ENCODE measurements at places on chromosomes 11 and 22.

GRCh38 chr11:80849253-80849652 is 1408.4 kb upstream of the TENM4 start:
- DNase-seq, result no peak
- no peaks in the 10 kb centered on the region for H3K27me3 ChIP-seq
- H3K4me3 ChIP-seq, result no peak overlapping the region
- H3K27ac ChIP-seq, result no peak overlapping the region
- peaks cover 2% of the 10 kb centered on the region for H3K36me3 ChIP-seq
- H3K4me1 ChIP-seq, result no peaks in the 10 kb centered on the region

GRCh38 chr11:1224491-1225385 is 1.9 kb downstream of the MUC5B start:
- H3K27ac ChIP-seq, result no peak overlapping the region
- H3K36me3 ChIP-seq, result no peaks in the 10 kb centered on the region
- H3K4me3 ChIP-seq, result no peak overlapping the region
- no peak for DNase-seq

GRCh38 chr11:9765320-9766101 is 101.6 kb downstream of the SWAP70 start:
- no peaks in the 10 kb centered on the region for H3K27me3 ChIP-seq
- H3K4me3 ChIP-seq, result no peak overlapping the region

DNA sequence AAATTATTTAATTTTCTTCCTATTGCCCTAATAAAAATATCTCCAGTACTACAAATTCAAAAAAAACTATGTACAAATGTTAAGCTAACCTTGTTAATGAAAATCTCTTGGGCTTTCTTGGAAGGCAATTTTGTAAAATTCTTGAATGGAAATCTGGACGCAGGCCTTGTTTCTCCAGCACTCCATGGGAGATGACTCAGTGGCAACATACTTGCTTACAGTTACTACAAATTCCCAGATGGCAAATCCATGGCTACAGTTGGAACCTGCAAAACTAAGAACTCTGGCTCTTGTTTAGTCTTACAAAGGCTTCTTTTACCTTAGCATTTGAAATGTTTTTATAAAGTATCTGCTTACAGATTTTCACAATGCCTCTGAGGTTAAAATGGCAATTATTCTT is 725.2 kb downstream of the DLG2 start:
- no peaks in the 10 kb centered on the region for H3K27me3 ChIP-seq
- H3K4me1 ChIP-seq, result no peaks in the 10 kb centered on the region
- DNase-seq, result no peak
- no peak overlapping the region for H3K4me3 ChIP-seq

GRCh38 chr11:113351480-113351879 is 36.1 kb upstream of the ANKK1 start:
- H3K27me3 ChIP-seq, result no peaks in the 10 kb centered on the region
- DNase-seq, result no peak
- H3K4me1 ChIP-seq, result no peaks in the 10 kb centered on the region
- no peak overlapping the region for H3K4me3 ChIP-seq
- H3K27ac ChIP-seq, result no peak overlapping the region
- H3K36me3 ChIP-seq, result peaks cover 27% of the 10 kb centered on the region

DNA sequence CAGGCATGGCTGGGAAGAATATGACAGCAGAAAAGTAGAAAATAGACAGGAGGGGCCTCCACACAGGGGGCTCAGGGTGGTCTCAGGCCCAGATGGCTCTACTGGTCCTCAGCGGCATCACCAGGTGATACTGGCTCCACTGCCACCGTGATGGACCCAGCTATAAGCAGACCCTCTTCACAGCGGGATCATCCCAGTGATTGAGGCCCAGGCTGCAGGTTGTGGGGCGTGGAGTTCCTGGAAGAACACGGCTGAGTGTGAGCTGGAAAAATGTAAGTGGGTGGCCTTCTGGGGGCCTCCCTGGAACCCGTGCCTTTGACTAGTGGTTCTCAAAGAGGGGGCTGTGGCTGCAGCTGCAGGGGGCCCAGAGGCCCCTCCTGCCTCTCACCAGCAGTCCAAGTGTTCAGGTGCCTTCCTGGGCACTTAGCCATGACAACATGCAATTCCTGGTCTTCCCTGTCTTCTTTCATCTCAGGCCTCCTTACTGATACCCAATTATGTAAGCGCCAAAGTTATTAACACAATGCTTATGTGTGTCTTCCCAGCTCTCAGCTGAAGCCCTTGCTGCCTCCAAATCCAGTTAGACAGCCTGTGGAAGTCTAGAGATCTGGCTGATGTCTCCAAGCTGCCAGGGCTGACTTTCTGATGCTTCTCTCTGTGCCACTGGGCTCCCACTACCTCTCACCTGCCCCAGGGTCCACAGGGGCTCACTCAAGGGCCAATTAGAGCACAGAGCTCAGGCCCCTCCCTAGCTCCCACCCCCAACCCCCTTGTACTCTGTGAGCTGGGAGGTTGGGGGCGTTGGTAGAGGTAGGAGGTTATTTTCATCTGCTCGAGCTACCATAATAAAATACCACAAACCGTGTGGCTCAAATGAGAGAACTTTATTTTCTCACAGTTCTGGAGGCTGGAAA is 110.1 kb upstream of the LMO1 start:
- H3K4me1 ChIP-seq, result no peaks in the 10 kb centered on the region
- H3K36me3 ChIP-seq, result no peaks in the 10 kb centered on the region
- no peak overlapping the region for H3K27ac ChIP-seq
- no peak for DNase-seq
- no peak overlapping the region for H3K4me3 ChIP-seq

DNA sequence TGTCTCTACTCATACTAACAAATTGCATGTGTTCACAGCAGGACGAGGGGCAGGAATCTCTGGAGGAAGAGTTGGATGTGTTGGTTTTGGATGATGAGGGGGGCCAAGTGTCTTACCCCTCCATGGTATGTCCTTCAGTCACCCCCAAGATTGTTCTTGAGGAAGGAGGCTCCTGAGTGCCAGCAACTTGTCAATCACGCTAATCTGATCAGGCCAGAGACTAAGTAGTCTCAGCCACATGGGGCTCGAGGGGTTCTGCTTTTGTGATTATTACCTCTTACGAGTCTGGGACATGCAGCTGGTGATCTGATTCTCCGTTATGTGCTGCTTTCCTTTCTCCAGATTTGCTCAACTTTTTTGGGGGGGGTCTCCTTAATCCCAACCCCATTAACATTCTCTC is 54.3 kb downstream of the CTNND1 start:
- no peak for DNase-seq
- peak overlapping the region; percentile 18 for H3K27ac ChIP-seq
- peak overlapping the region; percentile 13 for H3K4me3 ChIP-seq

DNA sequence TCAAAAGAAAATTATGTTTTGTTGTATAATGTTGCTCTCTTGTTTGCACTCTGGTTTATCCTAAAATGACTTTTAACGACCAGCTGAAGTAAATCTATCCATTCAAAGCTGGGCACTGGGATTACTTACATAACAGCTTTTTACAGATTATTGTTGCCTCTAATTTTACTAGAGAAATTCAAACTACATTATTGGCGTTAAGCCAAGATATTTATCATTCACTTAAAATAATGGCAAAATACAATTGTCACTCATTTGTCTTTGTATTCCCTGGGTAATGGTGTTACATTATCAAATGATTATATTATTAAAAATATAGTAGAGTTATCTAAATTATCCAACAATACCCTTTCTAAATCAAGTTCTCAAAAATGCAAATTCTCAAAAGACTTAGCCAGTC is 30.3 kb downstream of the DLG2 start:
- DNase-seq, result no peak
- H3K36me3 ChIP-seq, result no peaks in the 10 kb centered on the region

- no peak overlapping the region for H3K4me3 ChIP-seq
- H3K36me3 ChIP-seq, result peaks cover 7% of the 10 kb centered on the region
- no peaks in the 10 kb centered on the region for H3K4me1 ChIP-seq
- no peak overlapping the region for H3K27ac ChIP-seq
- H3K27me3 ChIP-seq, result no peaks in the 10 kb centered on the region
These were observed 13.6 kb upstream of the TMEM216 start for GRCh38 chr11:61378713-61379313.

DNA sequence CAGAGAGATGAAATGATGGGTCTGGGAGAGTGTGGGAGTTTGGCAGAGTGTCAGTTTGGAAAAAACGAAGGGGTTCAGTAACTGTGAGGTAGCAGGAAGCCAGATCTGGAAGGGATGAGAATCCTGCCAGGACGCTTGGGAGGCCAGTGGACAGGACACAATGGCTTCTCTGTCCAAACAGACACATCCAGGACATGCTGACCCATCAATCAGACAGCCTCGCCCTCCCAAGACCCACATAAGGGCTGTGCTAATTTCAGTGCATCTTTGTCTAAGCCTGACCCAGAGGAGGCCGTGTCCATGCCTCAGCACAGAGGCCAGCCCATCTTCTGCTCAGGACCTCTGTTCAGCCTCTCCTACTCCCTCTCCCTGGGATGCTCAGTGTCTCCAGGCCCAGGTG is 576.5 kb upstream of the B3GAT1 start:
- H3K27me3 ChIP-seq, result peaks cover 17% of the 10 kb centered on the region
- H3K4me1 ChIP-seq, result no peaks in the 10 kb centered on the region
- no peak overlapping the region for H3K27ac ChIP-seq
- no peaks in the 10 kb centered on the region for H3K36me3 ChIP-seq

DNA sequence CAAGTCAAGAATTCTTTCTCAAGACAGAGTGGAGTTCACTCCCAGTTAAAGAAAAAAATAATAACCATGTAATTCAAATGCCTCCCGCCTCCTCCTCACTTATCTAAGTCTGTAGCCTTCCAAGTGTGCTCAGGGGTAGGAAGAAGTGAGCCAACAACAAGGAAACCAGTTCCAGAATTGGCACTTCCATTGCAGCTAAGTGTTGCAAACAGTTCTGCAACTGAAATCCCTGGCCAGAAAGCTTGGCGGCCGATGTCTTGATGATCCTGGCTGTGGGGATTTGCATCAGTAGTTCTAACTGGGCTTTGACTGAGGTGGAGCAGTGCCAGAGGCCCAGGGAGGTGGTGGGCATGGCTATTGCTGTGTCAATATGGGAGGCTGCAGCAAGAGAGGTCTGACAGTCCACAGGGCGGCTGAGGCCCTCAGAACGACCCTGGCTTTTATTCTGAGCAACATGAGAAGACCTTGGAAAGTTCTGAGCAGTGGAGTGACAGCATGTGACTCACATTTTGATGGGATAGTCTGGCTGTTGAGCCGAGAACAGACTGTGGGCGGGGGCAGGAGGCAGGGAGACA is 19.2 kb downstream of the DHCR7 start:
- no peaks in the 10 kb centered on the region for H3K36me3 ChIP-seq
- no peak overlapping the region for H3K27ac ChIP-seq
- H3K4me1 ChIP-seq, result peaks cover 12% of the 10 kb centered on the region
- H3K27me3 ChIP-seq, result no peaks in the 10 kb centered on the region
- no peak for DNase-seq

GRCh38 chr22:46060292-46061123 is 83.5 kb upstream of the WNT7B start:
- H3K27ac ChIP-seq, result no peak overlapping the region
- peaks cover 32% of the 10 kb centered on the region for H3K4me1 ChIP-seq
- no peak overlapping the region for H3K4me3 ChIP-seq
- DNase-seq, result no peak

DNA sequence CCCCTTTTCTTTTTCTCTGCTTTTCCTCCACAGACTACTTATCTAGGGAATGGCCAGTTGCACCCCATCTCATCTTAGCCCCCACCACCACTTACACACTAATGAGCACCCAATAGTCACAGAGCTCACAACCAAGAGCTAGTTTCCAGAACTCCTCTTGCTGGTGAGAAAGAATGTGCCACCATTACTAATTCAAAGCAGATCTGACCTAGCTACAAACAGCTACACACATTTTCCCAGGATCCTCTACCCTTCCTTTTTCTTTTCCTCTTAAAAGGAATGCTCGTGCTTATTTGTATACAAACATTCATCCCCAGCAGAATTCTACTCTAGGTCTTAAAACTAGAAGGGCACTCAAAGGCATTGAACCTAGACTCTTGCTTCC is 136.8 kb downstream of the CD44 start:
- no peak overlapping the region for H3K4me3 ChIP-seq
- H3K27ac ChIP-seq, result no peak overlapping the region
- peaks cover 56% of the 10 kb centered on the region for H3K4me1 ChIP-seq
- peaks cover 2% of the 10 kb centered on the region for H3K36me3 ChIP-seq

DNA sequence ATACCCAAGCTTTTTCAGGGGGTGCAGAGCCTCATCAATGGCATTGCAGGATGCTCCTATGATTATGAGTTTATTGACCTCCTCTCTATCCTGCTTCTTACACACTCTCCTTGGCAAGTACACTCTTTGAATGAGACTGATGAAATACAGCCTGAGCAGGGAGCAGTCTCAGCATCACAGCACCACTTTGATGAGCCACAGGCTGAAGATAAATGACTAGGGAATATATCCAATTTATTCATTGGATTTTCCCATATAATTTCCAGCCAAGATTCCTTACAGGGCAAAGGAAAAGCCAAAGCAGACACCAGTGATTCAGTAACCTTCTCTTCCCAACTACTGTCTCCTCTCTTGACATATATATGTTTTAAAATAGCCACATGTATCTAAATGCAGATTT is 79.2 kb downstream of the CASP12 start:
- H3K4me3 ChIP-seq, result no peak overlapping the region
- no peaks in the 10 kb centered on the region for H3K27me3 ChIP-seq
- peaks cover 6% of the 10 kb centered on the region for H3K4me1 ChIP-seq
- H3K36me3 ChIP-seq, result no peaks in the 10 kb centered on the region

DNA sequence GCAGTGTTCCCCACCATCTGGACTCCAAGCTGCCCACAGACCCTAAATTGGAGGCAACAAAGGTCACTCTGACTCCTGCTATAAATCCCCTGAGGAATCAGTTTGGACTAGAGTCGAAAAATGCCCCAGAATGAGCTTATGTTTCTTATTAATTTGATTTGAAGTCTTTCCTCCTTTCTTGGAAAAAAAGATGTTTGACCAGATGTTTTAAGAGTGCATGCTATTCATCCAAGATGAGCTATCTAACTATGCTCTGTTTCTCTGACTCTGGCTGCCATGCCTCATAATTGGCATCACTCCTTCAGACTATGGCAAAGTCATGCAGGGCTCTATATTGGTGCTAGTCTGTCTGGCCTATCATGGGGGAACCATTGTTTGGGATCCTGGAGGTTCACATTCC is 174.0 kb downstream of the SPON1 start:
- DNase-seq, result no peak
- H3K27me3 ChIP-seq, result no peaks in the 10 kb centered on the region
- H3K27ac ChIP-seq, result no peak overlapping the region
- H3K36me3 ChIP-seq, result no peaks in the 10 kb centered on the region

GRCh38 chr11:59659981-59660380 is 8.9 kb downstream of the PATL1 start:
- no peak overlapping the region for H3K4me3 ChIP-seq
- peaks cover 47% of the 10 kb centered on the region for H3K36me3 ChIP-seq

GRCh38 chr11:108135845-108136544 is 14.6 kb downstream of the ACAT1 start:
- H3K4me3 ChIP-seq, result no peak overlapping the region
- peaks cover 25% of the 10 kb centered on the region for H3K4me1 ChIP-seq

- H3K4me3 ChIP-seq, result no peak overlapping the region
- H3K27me3 ChIP-seq, result peaks cover 8% of the 10 kb centered on the region
- DNase-seq, result no peak
These were observed 41.7 kb downstream of the CCDC83 start for GRCh38 chr11:85896876-85897275.

DNA sequence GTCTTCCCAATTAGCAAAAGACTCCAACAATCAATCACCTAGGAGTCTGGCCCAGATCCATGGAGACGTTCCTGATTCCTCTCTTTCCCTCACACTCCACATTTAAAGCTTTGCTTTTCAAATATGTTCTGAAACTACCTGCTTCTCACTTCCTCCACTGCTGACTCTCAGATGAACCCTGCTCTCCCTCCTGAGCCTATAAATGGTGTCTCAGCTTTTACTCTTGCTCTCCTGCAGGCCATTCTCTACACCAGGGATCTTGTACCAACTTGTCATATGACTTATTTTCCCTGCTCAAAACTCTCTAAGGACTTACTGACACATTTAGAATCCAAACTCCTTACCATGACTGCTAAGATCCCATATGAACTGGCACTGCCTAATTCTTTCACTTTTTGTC is 138.4 kb upstream of the DDI1 start:
- no peak overlapping the region for H3K27ac ChIP-seq
- H3K36me3 ChIP-seq, result no peaks in the 10 kb centered on the region
- H3K27me3 ChIP-seq, result no peaks in the 10 kb centered on the region
- no peak for DNase-seq
- no peak overlapping the region for H3K4me3 ChIP-seq

Measured in activated T-cell treated with anti-CD3 and anti-CD28 coated beads, Interleukin-2, amount 50 U/mL, for 72 hours (primary cell).